Fibroblast of upper back skin (primary cell): ENCODE measurements at places on chromosomes 4 and X.

GRCh38 chrX:10981506-10981905, 129.6 kb upstream of the HCCS start:
- peak; percentile 41 for DNase-seq

- DNase-seq, result no peak
Observed at GRCh38 chr4:46818604-46819003, 90.4 kb downstream of the COX7B2 start.

- DNase-seq, result peak; percentile 95
Observed at GRCh38 chr4:176988226-176988625, 195.5 kb upstream of the VEGFC start.

DNA sequence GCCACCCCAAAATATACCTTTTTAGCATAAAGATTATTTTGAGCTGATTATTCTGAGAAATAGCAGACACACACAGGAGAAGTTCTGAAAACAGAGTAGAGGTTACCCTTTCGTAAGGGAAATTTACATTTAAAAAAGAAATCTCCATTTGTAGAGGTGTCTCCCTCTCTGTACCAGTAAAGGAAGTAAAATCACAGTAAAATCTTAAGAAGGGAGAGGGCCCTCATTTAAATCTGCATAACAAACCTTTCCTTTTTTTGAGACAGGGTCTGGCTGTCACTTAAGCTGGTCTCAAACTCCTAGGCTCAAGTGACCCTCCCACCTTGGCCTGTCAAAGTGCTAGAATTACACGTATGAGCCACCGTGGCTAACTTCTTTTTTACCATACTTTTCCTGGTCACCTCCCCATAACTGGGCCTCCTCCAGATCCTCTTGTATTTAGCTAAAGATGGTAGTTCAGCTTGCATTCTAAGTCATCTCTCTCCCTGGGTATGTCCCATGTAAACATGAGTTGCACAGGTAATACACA, 92.2 kb upstream of the INTU start:
- no peak for DNase-seq

GRCh38 chrX:23333842-23334520, 668 bp upstream of the PTCHD1 start:
- DNase-seq, result no peak

GRCh38 chr4:100162027-100162685, 28.1 kb downstream of the DDIT4L start:
- no peak for DNase-seq

DNA sequence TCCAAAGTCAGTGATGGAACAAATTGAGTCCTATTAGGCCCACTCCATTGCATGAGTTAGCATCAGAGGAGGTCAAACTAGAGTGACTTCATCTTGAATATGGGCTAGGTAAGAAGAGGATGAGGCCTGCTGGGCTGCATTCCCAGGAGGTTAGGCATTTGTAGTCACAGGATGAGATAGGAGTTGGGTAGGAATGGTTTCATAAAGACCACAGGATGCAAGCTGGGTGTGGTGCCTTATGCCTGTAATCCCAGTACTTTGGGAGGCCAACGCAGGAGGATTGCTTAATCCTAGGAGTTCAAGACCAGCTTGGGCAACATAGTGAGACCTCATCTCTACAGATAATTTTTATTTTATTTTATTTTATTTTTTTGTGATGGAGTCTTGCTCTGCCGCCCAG, 26.8 kb downstream of the PDGFRA start:
- DNase-seq, result no peak

DNA sequence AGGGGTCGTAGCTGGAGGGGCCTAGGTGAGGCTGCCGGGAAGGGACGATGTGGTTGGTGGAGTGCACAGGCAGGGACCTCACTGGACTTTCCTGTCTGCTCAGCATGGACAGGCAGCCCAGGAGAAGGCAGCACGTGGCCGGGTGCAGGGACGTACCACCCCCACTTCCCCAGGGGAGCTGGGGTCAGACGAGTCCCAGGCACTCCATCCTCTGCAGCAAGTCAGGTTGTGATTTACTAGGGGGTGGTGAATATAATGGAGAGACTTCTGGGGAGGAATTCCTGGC, 1.5 kb upstream of the CTBP1 start:
- no peak for DNase-seq

- no peak for DNase-seq
Observed at GRCh38 chrX:78366576-78366975, 39.2 kb upstream of the CYSLTR1 start.

- peak; percentile 45 for DNase-seq
Observed at GRCh38 chrX:107684956-107685385, 56.7 kb downstream of the PRPS1 start.

DNA sequence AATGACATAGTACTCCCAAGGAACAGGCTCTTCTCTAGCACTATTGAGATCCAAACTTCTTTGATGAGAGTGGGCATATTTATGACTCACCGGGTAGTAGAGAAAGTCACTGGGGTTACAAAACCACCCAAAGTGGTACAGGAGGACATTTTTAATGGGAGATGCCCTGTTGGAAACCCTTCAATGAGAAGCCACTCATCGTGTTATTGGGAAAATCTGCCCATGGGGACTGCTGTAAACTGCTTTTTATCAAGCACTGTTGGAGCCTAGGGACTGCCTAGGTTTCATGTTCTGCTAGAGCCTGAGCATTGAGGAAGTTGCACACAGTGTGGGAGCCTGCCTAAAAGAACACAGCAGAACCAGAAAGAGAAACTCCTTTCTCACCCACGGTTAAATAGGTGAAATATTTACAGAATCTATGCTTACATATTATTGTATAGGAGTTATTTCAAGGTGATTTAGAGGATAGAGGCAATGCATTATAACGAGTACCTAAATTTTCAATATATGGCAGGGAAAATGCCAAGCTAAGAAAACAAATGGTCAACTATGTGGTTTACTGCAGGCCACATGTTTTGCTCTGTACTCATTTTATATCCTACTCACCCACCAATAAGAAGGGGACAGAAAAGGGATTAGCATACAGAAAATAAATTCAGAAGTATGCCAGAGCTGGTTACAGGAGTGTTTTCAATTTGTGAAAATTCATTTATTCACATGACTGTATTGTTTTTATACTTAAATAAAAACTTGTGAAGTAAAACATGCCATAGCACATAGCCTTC, 559.1 kb downstream of the FSTL5 start:
- DNase-seq, result no peak

DNA sequence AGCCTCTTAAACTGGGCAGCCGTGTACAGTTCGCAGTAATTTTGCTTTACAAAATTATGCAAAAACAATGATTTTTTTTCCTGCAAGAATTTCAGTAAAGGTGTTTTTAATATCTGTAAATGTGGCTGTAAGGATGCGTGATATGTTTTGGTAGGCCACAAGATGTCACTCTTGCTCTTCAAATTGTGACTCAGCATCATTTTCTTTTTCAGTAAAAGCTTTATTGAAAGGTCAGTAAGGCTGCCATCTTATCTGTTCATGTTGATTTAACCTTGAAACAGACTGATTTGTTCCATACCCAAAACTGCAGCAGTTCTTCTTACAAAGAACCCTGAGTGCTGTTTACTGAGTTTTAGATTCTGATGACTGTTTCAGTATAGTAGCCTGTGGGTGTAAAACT, 39.9 kb downstream of the TXLNG start:
- DNase-seq, result peak; percentile 40

- DNase-seq, result peak; percentile 70
Observed at GRCh38 chrX:18984381-18985185, 669 bp upstream of the PHKA2 start.

GRCh38 chr4:32932156-32932555, 2212.0 kb downstream of the PCDH7 start:
- no peak for DNase-seq

GRCh38 chr4:6699388-6699787, 5.7 kb downstream of the S100P start:
- DNase-seq, result no peak

DNA sequence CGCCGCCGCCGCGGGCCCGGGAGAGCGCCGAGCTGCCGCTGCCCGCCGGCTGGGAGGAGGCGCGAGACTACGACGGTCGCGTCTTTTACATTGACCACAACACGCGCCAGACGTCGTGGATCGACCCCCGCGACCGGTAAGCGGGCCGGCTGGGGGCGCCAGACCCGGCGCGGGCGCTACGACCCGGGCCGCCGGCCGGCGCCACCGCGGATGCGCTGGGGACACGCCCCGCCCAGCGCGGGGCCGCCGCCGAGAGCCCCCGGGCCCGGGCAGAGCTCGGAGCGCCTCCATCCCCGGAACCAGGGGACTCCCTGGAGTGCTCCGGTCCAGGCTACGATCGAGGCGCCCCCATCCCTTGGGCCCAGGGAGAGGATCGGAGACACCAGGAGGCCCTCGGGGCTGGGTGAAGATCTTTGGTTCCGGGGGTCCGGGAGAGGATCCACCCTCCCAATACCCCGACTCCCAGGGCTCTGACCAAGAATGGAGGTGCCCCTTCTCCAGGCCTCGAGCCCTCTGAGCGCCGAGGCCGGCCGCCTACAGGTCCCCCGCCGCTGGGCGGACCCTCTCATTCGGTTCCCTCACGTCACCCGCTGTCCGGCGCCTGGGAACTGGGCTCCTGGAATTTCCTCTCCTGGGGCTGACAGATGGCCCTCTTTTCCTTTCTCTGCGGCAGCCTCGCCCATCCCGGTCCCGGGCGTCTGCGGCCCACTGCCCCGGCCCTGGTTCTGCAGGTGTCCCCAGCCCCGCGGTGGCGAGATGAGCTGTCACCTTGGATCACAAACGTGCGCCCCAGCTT, 48.8 kb downstream of the CLDN34 start:
- DNase-seq, result no peak

DNA sequence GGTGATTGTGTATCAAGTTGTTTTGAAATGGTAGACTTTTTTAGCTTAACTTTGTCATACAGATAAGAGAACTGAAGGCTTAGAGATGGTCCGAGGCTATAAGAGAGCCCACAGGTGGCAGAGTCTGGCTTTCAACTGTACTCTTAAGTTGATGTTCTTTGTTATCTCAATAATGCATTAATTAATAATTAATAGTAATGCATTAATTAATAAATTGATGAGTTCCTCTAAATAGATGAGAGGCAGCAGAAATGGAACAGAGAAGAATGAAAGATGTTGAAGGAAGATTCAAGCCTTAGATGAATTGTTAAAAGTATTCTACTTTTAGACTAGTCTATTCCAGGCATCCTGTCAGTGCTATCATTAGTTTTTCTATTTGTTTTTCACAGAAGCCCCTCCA, 22.4 kb downstream of the NUDT9 start:
- DNase-seq, result no peak

DNA sequence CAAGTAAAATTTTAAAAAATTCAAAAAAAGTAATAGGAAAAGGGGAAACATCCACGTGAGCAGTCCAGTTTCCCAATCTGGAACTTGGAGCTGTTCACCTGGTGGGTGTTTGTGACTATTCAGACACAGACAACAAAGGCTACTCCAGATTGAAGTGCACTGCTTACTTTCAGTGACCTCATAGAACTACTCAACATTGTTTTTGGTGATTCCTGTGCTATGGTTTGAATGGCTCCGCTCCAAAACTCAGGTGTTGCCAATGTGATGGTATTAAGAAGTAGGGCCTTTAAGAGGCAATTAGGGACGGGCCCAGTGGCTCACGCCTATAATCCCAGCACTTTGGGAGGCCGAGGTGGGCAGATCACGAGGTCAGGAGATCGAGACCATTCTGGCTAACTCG, 22.1 kb downstream of the SH3RF1 start:
- DNase-seq, result no peak

- peak; percentile 4 for DNase-seq
Observed at GRCh38 chr4:74777531-74777930, 16.8 kb downstream of the BTC start.
